ENCODE measurements at places on chromosomes 11 and 22. TPM values are rescaled to one million over a fixed set of nuclear protein-coding genes. Genes with fewer than 3 reads are reported as not detected.

TSPAN32 gene
- total RNA-seq: not detected

RIMBP3C gene
- 0.87 TPM for total RNA-seq

HOATZ gene
- total RNA-seq: not detected

OMP gene
- not detected for total RNA-seq

FOLR3 gene
- total RNA-seq: 2.3 TPM

OR52N4 gene
- 0.39 TPM for total RNA-seq

OR5B21 gene
- total RNA-seq: not detected

INS gene
- not detected for total RNA-seq

TESMIN gene
- total RNA-seq: 4.7 TPM

GNG3 gene
- 0.79 TPM for total RNA-seq

LMO1 gene
- total RNA-seq: not detected

GAB2 gene
- 7.0 TPM for total RNA-seq

POTEH gene
- not detected for total RNA-seq

MUC2 gene
- total RNA-seq: not detected

CRYAB gene
- 19.2 TPM for total RNA-seq

HMBS gene
- total RNA-seq: 12.8 TPM

NELL1 gene
- 6.3 TPM for total RNA-seq

KCNK7 gene
- not detected for total RNA-seq

MS4A1 gene
- not detected for total RNA-seq

NRXN2 gene
- 0.87 TPM for total RNA-seq

GGTLC3 gene
- total RNA-seq: not detected

KCNJ1 gene
- not detected for total RNA-seq

RAB30 gene
- total RNA-seq: 10.2 TPM

MMP12 gene
- not detected for total RNA-seq

OSBPL5 gene
- total RNA-seq: 35.9 TPM

RHOG gene
- total RNA-seq: 24.7 TPM

DEFB131B gene
- total RNA-seq: not detected
